ENCODE measurements at places on chromosomes 7 and 10.

DNA sequence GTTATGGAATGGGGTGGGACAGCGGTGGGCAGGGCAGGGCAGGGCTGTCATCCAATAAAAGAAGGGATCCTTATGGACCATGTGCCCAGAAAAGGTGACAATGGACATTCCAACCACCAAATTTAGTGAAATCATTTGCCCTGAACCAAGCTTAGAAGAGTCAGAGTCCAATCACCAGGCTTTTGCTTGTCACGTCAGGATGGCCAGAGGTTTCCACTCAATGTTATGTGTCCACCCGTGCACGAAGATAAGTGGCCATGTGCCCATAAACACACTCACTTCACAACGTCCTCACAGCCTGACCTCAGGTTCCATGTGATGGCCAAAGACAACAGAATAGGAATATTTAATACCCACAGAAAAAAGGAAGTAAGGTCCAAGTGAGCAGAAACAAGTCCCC lies 36.6 kb upstream of the PLPP4 start:
- no peak for DNase-seq

DNA sequence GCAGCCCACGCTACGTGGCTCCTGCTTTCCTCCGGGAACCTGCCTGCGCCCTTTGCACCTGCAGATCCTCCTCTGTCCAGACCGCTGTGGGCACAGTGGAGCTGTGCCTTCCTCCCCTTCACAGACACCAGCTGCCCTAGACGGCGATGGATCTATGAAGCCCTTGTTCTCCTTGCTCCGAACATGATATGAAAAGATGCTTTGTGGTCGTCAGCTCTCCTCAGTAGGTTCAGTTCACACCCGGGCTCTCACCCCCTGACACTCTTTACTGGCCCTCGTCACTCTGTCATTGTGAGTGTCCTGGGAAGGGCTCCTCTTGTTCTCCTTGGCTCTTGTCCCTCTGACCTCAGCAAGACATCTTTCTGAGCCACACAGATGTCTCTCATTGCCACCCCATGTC lies 4.2 kb downstream of the ZNF488 start:
- DNase-seq: no peak

- no peak for DNase-seq
Measured at GRCh38 chr10:71864911-71865361, 13.9 kb upstream of the PSAP start.

DNA sequence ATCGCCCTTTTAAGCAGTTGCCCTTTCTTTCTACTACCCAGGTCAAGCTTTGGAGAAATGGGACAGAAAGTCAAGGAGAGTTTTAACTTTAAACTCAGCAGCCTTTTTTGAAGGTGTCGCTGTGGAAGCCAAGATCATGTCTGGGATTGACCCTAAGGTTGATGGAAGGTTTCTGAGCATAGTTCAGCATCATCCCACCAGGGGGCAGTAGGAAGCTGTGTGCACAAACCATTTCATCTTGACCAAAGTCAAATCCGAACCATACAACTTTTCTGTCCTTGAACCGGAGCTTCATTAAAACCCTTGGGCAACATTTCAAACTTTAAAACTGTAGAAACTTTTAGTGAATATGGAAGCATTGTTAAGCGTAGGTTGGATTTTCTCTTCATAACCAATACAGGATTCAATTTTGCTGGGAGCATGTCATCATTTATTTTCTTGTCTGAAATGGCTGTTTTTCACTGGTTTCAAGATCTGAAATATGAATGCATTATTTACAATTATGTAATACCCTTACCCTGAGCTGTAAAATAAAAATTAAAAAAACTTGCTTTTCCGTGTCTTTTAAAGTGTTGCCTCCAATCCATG lies 214.4 kb upstream of the KIAA1217 start:
- no peak for DNase-seq

DNA sequence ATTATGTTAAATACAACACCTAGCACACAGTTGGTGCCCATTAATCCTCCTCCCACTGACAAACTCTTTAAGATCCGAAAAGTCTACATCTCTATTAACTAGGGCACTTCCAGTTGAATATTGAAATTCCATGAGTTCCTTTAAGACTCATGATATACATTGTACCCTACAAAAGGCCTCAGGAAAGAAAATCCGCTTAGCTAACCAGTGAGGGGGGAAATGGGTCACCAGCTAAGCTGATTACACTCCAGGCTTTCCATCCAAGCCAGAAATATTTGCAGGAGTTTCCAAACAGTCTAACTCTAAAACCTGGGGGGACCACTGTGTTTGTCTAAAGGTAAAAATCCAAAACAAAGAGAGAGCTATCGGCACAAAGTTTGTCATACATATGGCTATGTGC lies 1.3 kb upstream of the LRIT2 start:
- DNase-seq: no peak

- DNase-seq: no peak
Measured at GRCh38 chr7:44403775-44404174, 78.4 kb upstream of the CAMK2B start.

GRCh38 chr10:77456414-77456813 lies 181.2 kb downstream of the KCNMA1 start:
- no peak for DNase-seq
